ENCODE measurements at places on chromosomes 5 and 9. TPM values are rescaled to one million over a fixed set of nuclear protein-coding genes. Genes with fewer than 3 reads are reported as not detected.

DNA sequence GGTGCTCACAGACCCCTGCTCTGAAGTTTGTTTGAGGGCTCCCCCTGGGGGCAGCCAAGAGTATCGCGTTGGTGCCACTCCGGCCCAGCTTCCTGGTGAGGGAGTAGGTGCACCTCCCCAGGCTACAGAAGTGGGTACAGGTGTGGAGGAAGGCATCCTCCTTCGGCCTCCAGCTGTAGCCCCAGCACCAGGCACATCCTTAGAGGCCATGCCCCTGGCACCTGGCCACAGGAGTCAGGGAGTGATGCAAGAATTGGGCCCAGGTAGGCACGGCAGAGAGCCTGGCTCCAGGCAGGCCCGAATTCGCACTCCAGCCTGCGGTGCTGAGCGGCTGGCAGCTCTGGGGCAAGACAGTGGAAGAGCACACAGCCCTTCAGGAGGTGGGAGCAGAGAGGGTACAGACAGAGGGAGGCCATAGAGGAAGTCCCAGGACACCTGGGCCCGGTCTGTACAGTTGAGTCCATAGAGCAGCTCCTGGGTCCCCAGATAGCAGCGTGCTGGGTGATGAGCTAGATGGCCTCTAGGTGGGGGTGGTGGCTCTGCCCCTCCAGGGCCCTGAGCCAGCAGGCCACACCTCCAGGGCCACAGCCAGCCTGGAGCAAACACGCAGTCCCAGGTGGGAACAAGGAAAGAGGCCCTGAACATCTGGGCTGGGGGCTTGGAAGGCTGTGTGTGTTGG, 2.4 kb downstream of the SAPCD2 start:
- DNase-seq, result peak; percentile 77

GRCh38 chr5:140633021-140633471, at the start of gene CD14:
Gene CD14 (minus strand): TSS chr5:140633175. CDS start chr5:140633071, 104 bp downstream.
- DNase-seq, result no peak

GRCh38 chr5:152288499-152288898, 116.6 kb downstream of the NMUR2 start:
- no peak for DNase-seq

DNA sequence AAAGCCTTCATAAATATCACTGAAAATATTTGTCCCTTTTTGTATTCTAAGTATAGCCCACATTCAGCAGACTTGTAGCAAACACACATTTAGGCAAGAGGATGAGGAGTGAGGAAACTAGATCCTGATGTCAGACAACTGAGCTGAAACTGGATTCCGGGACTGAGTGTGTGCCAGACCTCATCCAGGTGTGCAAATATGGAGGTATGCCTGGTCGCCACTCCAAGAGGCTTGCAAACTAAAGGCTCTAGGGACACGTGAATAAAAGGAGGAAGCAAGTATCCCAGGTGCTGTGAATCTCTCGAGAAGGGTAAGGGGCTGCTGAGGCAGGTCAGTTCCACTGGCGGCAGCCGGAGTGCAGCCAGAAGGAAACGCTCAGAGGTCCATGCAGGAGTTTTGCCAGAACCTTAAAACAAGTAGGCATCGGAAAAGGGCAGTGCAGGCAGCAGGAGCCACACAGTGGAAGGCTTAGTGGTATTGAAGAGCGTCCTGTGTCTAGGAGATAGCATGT, 77.4 kb upstream of the ALDH1B1 start:
- no peak for DNase-seq

DNA sequence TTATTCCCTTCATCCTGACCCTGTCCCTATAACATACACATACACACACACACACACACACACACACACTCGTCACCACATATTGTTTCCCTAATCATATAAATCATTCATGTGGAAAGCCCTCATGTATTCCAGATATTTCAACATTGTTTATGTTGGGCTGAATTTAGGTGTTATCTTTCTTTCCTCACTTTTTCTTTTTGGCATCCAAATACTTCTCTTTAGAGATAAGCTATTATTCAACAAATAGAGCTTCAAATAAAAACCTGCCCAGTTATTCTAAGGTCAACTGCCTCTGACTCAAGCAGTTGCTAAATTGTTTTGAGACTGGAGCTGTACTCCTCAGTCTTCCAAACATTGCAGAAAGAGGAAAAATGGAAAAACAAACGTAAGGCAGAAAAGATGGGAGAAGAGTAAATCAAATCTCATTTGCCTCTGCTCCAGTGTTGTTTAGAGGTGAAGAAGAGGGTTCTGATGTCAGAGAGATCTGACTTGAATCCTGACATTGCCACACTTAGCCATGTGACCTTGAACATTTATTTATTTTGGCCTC, 215.7 kb downstream of the GAS1 start:
- DNase-seq, result no peak

GRCh38 chr9:463455-464171, 248.9 kb downstream of the DOCK8 start:
- no peak for DNase-seq

GRCh38 chr9:132260846-132261245, 93.9 kb downstream of the SETX start:
- DNase-seq, result no peak

UNC5A gene
- polyA plus RNA-seq, result not detected

SLC36A2 gene
- polyA plus RNA-seq, result not detected

DMRT3 gene
- polyA plus RNA-seq, result not detected
